ENCODE measurements at places on chromosomes 6 and 20.

DNA sequence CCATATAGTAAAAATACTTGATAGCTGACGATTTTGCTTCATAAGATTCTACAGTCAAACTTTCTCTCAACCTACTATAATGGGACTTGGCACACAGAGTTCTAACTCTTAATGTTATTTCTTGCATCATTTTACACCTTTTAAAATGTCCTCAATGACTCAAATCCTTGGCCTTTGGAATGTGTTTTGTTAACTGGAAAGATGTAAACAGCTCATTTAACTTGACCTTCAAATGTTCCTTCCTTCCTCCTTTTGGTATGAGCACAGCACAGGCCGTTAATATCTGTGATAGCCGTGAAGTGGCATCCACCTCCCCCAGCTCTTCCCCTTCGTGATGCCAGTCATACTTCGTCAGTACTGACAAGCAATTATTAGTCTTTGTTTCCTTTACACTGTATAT is 972.0 kb upstream of the CITED2 start:
- DNase-seq: no peak

GRCh38 chr20:33399924-33400323 is 1.4 kb downstream of the CDK5RAP1 start:
- DNase-seq: no peak

- no peak for DNase-seq
These were observed 833.6 kb upstream of the FLRT3 start for GRCh38 chr20:15171016-15171415.

GRCh38 chr6:136084403-136084802 is 165.7 kb downstream of the MTFR2 start:
- no peak for DNase-seq

DNA sequence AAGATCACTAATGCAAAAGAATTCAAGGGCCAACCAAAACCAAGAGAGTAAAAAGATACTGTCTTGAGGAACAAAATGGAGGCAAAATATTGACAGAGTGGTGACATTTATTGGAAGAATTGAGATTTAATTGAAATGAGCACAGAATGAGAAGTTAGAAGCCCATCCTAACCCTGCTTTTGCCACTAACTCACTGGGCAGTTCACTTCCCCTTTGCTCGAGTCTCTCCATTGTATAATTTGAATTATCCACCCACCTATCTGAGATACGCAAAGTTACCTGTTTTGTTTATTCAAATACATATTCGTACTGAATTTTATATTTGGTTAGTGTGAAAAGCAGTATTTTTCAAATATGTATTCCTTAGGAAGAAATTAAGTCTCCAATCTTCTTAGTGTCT is 204.5 kb upstream of the PRDM1 start:
- DNase-seq: no peak

GRCh38 chr20:15523400-15523799 is 1049.8 kb downstream of the KIF16B start:
- no peak for DNase-seq

DNA sequence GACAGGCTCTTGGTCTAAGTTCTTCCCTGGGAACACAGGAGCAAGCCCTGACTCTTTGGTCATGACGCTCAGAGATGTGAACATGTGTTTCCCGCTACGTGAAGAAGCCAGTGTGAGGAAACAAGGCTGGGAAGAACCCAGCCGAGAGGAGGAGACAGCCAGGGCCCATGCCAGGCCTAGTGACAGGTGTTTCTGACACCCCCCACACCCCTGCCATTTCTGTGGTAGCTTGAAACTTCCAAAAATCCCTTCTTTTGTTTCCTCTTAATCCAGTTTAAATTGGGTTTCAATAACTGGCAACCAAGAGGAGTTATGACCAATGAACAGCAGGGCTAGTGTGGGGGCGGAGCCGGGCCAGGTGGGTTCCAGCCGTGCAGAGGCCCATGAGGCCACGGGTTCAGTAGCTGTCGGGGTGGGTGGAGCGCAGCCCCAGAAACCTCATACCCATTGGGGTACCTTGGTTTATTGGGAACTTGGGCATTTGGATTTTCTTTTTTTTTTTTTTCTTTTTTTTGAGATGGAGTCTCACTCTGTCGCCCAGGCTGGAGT is 33.5 kb downstream of the WRNIP1 start:
- DNase-seq: no peak

DNA sequence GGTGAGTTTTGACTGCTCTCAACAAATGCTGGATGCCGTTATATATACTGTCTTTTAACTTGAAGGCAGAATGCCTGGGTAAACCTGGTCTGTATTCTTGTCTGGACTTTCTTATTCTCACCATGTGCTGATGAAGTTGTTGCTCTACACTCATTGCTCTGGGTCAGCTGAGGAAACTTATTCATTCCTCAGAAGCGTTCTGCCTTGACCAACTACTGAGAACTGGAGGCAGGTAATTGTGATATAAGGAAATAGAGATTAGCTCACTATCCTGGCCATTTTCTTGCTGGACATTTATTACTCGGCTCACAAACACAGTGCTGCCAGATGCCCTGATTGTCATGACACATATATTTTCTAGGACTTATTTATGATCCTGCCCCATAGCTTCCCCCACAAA is 103.6 kb downstream of the DNAH8 start:
- DNase-seq: no peak

- DNase-seq: no peak
These were observed 26.9 kb downstream of the CLVS2 start for GRCh38 chr6:123022975-123023374.

- no peak for DNase-seq
These were observed 766 bp downstream of the SLC16A10 start for GRCh38 chr6:111087871-111088667.

DNA sequence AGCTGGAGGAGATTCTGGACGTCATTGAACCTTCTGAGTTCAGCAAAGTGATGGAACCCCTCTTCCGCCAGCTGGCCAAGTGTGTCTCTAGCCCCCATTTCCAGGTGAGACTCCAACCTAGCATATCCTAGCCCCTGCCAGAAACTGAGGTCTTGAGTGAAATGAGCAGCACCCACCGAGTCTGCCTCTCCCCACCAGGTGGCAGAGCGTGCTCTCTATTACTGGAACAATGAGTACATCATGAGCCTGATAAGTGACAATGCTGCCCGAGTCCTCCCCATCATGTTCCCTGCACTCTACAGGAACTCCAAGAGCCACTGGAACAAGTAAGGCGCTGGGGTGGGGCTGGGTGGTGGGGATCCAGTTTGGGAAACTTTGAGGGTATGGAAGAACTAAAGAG is 4.6 kb downstream of the MEA1 start:
- no peak for DNase-seq

DNA sequence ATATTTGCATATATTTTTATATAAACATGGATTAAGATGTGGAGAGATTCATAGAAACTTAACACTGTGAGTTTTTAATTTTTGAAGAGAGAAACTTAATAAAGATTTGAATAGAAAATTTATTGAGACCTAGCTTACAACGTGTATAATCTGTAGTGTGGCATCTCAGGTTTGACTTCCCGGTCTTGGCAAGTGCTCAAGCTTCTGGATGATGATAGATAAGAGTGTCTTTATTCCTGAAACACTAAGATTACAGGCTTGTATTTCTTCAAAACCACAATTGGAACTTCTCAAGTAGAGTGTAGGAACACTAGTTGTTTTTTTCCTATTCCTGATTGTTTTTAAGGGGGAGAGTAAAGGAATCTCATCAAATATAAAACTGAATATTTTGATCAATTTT is 64.6 kb upstream of the NOTCH4 start:
- DNase-seq: no peak

DNA sequence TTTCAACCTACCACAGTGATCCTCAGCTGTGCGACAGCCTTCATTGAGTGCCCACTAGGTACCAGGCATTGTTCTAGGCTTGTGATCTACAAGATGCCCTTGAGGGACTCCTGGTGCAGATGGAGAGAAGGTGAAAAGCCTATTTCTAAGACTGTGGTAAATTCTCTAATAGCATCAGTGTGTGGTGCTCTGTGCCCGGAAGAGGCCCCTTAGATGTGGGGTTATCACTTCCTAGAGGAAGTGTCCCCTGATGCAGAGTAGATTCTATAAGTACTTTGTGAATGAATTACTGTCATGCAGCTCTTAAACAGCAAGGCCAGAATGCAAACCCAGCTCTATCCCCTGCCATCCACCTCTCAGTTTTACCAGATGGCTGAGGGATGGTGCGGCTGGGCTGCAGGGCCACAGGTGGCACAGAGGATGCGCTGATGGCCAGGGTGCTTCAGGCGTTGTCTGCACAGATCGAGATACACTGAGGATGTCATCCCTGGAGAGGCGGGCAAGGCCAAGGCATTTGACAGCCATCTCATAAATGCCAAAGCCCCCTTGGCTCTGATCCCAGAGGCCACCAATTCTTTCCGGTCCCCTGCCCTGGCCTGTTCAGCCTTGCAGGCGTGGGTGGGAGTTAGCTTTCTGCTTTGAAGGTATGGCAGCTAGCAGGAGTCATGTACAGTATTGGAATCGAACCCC is 96.7 kb downstream of the TOX2 start:
- DNase-seq: no peak

GRCh38 chr6:105880030-105880492 is 206.1 kb upstream of the PRDM1 start:
- no peak for DNase-seq

DNA sequence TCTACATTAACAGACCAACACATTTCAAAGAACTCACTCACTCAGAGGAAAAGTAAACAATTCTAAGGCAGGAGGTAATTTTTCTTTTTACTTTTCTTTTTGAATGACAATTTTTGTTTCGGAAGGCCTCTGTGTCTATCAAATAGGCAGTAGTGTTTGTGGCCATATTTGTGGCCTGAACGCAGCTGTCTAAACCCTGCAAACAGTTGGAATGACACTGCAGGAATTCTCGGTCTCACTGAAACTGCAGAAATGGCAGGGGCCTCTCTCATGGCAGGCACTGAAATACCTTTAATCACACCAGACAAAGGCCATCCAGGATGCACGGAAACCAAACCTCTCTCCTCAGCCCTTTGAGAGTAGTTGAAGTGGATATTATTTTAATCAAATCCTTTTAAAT is 30.4 kb downstream of the FYN start:
- DNase-seq: no peak

DNA sequence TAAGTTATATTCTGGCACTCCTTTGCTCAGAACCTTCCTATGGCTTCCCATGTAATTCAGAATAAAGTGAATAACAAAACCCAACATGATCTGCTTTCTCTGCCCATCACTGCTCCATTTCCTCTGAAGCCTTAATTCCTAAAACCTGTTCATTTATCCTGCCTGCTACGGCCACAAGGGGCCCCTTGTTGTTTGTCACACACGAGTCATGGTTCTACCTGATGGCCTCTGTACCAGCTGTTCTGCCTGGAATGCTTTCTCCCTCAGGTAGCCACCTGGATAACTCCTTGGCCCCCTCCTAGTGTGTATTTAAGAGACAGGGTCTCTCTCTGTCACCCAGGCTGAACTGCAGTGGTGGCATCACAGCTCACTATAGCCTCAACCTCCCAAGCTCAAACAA is 26.8 kb downstream of the ERGIC3 start:
- no peak for DNase-seq

- DNase-seq: no peak
These were observed 1.2 kb downstream of the MTCH1 start for GRCh38 chr6:36984581-36985416.

DNA sequence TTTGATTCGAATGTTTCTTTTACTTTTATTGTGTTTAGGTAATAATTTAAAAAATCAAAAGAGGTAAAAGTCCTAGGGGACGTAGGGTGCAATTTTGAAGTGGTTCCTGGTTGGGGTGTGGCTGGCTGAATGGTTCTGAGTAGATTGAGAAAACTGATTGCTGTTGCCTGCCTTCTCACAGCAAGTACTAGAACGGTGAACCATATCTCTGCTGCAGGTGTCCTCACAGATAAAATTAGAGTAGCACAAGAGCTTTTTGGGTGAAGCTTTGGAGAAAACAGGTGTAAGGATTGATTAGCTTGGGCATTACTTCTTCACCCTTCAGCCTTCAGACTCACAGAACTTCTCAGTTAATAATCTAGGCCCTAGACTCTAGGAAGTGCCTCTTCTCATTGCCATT is 19.8 kb upstream of the GJA10 start:
- DNase-seq: no peak

- DNase-seq: no peak
These were observed 37.7 kb downstream of the ADGRF1 start for GRCh38 chr6:47004463-47004862.

GRCh38 chr20:8386991-8387390 is 254.9 kb downstream of the PLCB1 start:
- no peak for DNase-seq

DNA sequence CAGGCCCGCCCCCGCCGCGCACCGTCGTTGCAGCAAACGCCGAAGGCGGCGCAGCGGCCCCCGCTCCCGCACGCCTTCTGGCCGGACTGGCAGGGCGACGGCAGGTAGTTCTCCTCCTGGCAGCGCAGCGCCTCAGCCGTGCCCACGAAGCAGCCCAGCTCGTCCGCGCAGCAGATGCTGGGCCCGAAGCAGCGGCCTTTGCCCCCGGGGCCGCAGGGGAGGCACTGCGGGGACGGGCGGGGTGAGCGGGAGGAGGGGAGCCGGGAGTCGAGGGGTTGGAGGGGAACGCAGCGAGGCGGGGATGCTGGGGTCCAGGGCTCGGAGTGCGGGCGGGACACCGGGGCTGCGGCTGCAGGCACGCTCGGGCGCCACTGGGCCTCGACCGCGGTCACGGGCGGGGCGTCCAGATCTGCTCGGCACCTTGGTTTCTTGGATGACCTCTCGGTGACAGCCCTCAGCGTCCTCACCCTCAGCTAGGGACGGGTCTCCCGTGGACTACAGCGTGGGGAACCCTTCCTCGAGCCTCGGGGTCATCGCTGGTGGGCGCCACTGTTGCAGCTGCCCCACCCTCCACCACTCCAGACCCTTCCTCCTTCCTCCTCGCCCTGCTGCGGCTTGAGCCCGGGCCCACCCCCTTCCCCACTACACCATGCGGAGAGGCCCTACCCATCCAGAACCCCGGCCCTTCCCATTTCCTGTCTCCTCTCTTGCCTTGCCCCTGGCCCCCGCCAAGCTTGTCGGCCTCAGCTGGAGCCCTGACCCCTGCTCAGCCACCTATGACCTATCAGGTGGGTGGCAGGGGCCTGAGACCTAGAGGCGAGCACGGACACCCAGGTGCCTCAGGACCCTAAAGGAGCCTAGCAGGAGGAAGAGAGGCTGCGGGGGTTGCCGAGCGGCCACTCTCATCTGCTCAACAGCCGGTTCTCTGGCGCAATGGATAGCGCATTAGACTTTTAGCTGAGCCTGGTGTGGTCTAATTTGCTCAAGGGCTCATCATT is 1.3 kb downstream of the AVP start:
- DNase-seq: no peak

DNA sequence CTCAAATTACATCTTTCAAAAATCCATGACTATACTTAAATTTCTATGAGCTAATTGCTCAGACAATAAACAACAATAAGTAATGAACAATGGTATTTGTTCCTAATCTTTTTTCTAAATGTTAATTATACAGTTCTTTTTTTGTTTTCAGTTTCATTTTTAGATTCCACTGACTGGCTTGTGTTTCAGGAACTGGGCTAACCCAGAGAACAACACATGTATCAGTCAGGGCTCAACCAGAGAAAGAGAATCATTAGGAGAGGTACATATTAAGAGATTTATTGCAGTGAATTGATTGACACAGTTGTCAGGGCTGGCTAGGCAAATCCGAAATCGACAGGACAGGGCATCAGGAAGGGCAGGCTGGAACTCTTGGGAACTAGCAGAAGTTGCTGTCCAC is 182.8 kb downstream of the GRM1 start:
- no peak for DNase-seq
